Germinal center (tissue), 1 donor: ENCODE measurements at places on chromosomes 13 and 19.

DNA sequence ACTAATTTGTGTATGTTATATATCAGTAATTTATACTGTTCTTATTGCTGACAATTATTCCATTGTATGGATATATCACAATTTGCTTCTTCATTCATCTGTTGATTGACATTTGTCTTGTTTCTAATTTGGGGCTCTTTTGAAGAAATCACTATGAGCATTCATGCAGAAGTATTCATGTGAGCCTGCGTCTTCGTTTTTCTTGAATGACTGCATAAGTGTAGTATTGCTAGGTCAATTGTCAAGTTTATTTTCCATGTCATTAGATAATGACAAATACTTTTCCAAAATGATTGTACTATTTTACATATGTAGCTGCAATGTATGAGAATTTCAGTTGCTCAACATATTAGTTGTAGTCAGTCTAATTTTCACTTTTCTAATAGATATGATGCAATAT lies 1796.9 kb downstream of the SLITRK5 start:
- DNase-seq, result no peak

DNA sequence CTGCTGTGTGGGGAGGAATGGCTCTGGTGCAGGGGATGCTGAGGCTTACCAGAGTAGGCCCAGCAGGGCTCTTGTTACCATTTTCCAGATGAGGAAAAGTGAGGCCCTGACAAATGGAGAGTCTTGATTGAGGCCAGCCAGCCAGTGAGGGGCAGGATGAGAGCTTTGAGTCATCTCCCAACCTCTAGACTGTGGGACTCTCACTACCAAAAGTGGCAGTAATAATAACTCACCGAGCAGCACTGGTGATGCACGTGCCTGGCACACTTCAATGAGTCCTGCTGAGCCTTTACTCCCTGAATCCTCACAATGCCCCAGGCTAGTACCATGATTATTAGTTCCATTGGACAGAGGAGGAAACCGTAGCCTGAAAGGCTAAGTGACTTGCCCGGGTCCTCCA lies 7.8 kb downstream of the CIC start:
- no peak for DNase-seq

GRCh38 chr19:46606681-46607447 lies 5.7 kb downstream of the CALM3 start:
- no peak for DNase-seq

GRCh38 chr19:50717026-50717723 lies 2.4 kb downstream of the SHANK1 start:
- DNase-seq, result no peak

GRCh38 chr19:310141-310651 lies 19.0 kb upstream of the PLPP2 start:
- no peak for DNase-seq

DNA sequence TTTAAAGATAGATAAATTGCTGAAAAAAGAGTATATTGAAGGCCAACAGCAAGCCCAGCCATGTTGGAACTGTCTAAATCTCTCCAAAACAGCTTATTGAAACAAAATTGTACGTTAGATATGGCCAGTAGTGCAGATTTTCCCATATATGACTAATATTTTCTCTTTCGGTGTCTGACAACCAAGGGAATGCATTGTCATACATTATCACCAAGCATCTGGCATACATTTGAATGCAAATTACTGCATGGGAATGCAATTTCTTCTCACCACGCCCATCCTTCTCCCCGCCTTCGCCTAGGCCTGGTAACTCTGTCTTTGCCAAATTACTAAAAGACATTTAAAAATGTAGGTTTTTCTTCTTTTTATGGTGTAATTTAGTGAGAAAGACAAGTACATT lies 32.5 kb upstream of the IRS2 start:
- DNase-seq, result no peak

DNA sequence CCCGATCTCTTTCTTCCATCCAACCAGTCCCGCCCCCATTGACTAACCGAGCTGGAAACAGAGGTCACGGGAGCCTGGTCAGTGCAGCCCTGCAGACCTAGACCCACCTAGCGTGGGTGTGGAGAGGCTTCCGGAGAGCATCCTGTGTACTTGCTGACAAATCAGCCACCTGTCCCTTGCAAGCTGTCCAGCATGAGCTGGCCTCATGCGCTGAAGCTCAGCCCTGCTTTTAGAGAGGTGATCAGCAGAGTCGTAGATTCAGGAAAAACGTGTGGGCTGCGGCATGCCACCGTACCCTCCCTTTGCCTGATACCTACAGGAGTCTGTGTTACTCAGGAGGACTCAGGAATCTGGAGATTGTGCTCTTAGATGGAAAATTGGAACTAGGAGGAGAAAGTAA lies 80.3 kb upstream of the UQCRFS1 start:
- DNase-seq, result no peak

GRCh38 chr13:24230428-24231072 lies 70.0 kb downstream of the SPATA13 start:
- DNase-seq, result no peak

DNA sequence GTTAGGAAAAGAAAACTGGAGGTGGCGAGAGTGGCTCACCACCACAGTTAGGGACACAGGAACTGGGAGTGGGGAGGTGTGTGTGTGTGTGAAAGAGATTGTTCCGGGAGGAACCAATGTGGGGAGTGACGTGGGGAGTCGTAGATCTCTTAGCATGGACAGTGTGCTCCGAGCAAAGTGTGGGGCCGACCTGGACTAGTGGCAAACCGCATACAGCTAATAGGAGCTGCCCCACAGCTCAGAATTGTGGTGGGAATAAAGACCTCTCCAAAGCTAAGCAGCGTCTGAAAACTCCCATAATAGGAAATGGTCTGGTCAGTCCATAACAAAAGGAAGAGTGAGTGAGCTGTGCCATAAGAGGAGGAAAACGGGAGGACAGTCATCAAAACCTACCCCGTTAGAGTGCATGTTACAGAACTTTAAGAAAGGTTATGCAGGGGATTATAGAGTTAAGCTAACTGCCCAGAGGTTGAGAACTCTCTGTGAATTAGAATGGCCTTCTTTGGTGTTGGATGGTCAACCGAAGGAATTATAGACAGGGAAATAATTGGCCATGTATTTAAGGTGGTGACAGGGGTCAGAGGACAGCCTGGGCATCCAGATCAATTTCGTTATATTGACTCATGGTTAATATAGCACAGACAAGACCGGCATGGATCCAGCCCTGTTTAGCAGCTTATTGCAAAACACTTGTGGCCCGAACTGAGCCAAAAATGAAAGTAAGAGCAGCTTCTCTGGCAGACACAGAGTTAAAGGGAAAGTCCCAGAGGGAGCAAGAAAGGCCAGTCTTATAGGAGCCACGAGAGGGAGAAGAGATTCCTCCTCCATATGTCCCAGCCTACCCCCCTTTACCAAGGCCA lies 8.9 kb upstream of the SLC15A1 start:
- DNase-seq, result no peak

- DNase-seq, result no peak
Measured at GRCh38 chr19:413756-414420, 4.9 kb upstream of the C2CD4C start.

- DNase-seq, result no peak
Measured at GRCh38 chr19:16034958-16035560, 41.2 kb upstream of the TPM4 start.

DNA sequence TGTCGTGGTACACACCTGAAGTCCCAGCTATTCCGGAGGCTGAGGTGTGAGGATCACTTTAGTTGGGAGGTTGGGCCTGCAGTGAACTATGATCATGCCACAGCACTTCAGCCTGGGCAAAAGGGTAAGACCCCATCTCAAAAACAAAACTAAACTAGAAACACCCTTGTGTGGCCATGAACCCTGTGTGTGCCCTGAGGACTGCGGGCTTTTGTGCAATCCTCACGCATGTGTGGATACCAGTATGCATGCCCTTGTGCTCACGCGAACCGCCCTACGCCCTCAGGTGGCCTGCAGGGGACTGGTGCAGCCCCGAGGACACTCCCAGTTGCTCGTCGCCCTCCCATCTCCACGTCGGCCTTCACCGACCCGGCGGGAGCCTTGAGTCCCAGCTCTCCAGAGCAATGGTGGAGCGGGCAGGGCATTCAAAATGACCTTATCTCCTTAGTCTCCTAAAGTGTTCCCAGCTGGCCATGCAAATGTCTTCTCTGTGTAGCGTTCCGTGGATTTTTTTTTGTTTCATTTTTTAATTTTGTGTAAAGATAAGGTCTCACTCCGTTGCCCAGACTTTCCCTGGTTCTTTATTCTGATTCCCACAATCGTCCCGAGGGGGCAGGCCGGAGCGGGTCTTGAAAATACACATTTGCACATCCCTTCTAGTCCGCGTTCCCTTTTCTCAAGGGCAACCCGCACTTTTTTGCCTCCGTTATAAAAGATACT lies 868 bp upstream of the EGLN2 start:
- DNase-seq, result peak; percentile 72

DNA sequence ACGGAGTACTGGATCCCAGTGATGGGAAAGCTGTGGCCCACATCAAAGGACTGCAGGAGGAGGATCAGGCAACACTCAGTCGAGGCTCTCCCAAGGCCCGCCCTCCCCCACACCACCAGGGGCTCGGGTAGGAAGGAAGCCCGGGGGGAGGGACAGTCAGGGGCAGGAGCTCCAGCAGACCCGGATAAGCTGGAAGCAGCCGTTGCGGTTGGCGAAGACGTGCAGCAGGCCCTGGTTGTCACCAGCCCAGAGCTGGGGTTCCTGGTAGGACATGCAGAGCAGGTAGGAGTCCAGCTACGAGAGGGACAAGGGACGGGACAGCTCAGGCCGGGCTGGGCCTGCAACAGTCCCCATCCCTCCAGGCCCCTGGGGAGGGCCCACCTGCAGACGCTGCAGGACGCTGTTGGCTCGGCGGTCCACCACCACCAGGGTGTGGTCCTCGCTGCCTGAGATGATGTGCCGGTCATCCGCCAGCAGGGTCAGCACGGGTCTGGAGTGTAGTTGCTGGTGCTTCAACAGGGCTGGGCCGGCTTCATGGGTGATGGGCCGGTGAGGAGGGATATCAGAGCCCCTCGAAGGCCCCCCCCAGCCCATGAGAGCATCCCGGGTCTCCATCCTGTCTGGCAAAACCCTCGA lies 1.9 kb downstream of the GNG14 start:
- no peak for DNase-seq

DNA sequence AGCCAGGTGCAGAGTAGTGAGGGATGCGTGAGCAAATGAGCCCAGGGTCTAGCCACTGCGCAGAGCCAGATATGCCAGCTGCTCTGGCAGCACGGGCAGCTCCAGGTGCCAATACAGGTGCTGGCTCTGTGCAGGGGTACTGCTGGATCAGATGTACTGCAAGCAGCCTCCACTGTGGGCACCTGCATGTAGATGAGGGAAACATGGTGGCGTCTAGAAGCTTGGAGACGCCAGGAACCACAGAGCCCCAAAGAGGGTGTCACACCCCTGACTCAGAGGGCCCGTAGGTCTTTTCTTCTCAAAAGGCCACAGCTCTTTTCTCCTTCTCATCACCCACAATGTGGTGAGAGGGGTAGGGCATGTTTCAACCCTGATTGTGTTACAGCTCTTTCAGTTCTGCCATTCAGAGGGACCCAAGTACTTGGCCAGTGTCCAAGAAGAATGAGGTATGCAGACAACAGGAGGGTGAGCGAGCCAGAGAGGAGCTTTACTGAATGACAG lies 244.4 kb upstream of the SLITRK1 start:
- DNase-seq, result no peak

DNA sequence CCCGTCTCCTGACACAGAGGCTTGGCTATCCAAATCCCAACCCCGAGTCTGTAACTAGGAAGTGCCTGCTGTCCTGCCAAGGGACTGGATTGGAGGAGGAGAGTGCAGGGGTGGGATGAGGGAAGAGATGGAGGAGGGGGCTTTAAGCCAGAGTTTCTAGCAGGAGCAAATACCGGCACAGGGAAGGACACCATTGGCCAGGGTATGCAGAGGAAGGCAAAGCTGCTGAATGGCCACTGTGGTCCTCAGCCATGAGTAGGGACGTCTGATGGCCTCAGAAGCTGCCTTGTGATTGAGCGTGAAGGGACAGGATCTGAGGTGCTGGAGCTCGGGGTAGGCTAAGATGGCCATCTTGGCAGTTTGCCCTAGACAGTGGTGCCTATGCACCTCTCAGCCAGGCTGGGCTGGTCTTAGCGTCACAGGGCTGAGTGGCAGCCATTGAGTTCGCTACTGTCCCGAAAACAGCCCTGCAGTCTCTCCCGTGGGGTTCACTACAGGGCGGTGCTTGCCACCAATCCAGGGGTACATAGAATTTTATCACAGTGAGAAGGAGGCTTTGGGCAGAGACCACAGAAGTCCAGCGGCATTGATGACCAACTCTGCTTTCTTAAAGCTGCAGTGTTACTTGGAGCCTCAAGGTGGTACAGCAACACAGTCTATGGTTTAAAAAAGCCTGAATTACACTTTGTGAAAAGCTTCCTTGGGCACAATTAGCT lies 61.8 kb downstream of the AKAP11 start:
- peak; percentile 21 for DNase-seq

DNA sequence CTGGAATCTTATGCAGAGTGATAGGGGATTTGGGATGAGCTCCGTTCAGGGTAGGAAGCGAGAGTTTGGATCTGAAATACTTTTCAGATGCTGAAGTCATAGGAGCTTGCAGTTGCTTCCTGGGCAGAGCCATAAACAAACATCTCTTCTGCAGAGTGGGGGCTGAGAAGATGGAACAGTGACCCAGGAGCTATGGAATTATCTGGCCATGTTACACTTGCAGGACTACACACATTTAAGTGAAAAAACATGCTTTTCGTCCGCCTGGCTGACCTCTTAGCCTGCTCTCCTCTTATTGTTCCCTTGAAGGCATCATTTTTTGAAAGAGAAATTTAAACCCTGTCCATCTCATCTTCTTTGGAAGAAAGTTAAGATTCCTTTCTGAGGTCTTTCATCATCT lies 40.7 kb downstream of the PSG11 start:
- no peak for DNase-seq

- no peak for DNase-seq
Measured at GRCh38 chr19:33712268-33712667, 84.4 kb upstream of the KCTD15 start.

DNA sequence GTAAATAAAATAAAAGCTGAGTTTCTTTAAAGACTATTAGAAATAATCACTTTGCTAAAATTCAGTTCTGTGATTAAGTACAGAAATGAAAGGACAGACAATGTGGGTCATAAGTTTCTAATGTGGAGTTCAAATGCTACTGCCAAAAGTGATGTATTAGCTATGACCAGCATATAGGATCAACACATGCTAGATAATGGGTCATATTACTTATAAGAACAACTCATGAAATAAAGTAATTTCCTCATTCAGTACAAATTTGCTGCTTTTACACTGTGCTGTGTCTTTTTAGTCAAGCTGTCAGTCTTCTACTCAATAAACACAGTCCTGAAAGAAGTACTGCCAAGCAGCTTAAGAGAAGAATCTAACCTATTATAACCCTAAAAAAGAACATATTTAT lies 135.2 kb downstream of the VWA8 start:
- DNase-seq, result no peak

GRCh38 chr13:59016250-59016649 lies 1147.5 kb downstream of the DIAPH3 start:
- no peak for DNase-seq

DNA sequence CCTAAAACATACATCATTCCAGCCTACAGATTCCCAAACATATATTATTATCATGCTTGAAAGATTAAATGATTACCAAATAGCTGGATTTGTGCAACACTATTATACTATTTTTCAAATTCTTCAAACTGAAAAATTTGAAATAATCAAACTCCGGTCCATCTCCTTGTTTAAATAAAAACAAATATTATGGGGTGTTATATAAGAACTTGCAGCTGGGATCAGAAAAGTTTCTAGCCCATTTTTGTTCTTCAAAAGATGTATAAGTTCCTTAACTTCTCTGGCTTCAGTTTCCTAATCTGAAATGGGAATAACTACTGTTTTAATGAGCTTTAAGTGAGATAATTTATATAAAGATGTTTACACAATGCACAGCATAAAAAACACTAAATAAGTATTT lies 422.9 kb downstream of the PCDH9 start:
- DNase-seq, result no peak

- no peak for DNase-seq
Measured at GRCh38 chr13:28106976-28107375, 6.6 kb upstream of the FLT3 start.
